ENCODE measurements at places on chromosomes 6 and 20.

GRCh38 chr6:140041056-140041455, 666.6 kb upstream of the CITED2 start:
- DNase-seq = no peak

- no peak for DNase-seq
Observed at GRCh38 chr6:82917346-82918064, 148.1 kb downstream of the UBE3D start.

GRCh38 chr6:18388942-18389341, 1.8 kb downstream of the RNF144B start:
- no peak for DNase-seq

DNA sequence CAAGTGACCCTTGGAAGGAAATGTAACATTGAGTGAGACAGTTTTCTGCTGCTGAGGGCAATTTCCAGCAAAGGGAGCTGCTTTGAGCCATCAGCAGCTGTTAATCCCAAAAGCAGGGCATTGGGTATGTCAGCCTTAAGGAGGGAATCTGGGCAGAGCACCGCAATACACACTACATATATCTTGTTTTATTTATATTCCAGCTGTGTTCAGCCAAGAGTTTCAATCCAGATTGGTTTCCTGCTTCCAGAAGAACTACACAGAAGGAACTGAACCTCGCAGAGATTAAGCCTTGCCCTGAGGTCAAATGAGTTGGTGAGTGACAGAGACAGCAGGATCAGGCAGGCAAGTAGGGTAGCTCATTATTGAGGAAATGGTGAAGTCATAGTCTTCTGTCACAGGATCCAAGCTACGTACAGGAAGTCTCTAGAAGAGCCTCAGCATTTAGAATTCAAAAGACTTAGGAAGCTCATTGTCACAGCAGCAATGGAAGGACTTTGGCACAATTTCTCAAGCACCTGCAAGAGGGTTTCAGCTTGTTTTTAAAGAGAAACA, 109.9 kb upstream of the HEY2 start:
- no peak for DNase-seq

GRCh38 chr6:84135291-84135690, 92.2 kb downstream of the CEP162 start:
- DNase-seq = no peak

DNA sequence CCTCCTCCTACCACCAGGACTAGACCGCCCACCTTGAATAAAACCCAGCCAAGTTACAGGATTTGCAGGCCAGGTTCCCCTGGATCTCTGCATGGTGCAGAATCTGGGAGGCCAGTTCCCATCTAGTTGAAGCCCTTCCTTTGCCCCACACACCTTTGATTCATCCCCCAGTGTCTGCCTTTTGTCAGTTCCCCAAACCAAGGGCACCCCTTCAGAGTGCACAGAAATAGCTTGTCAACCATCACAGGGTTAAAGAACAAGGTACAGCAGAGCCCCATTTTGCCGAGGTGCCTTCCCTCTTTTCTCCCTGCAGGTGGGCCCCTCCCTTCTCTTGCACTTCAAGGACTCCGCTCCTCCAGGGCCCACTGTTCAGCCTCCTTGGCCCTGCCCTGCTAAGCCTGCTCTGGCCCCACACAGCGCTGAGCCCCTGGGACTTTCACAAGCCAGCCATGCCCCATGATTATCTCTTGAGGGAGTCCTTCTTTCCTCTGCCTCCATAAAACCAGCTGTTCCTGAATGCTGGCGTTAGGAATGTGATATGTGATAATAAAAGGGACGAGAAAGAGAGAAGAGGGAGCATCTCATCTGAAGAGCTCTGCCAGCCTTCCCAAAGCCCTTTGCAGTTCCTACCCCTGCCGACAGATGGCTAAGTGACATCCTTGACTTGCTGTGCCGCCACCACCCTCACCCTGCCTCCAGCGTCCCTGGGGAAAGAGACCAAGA, 280.3 kb downstream of the CDC5L start:
- DNase-seq = no peak

GRCh38 chr20:703006-703405, 27.4 kb upstream of the SCRT2 start:
- no peak for DNase-seq

DNA sequence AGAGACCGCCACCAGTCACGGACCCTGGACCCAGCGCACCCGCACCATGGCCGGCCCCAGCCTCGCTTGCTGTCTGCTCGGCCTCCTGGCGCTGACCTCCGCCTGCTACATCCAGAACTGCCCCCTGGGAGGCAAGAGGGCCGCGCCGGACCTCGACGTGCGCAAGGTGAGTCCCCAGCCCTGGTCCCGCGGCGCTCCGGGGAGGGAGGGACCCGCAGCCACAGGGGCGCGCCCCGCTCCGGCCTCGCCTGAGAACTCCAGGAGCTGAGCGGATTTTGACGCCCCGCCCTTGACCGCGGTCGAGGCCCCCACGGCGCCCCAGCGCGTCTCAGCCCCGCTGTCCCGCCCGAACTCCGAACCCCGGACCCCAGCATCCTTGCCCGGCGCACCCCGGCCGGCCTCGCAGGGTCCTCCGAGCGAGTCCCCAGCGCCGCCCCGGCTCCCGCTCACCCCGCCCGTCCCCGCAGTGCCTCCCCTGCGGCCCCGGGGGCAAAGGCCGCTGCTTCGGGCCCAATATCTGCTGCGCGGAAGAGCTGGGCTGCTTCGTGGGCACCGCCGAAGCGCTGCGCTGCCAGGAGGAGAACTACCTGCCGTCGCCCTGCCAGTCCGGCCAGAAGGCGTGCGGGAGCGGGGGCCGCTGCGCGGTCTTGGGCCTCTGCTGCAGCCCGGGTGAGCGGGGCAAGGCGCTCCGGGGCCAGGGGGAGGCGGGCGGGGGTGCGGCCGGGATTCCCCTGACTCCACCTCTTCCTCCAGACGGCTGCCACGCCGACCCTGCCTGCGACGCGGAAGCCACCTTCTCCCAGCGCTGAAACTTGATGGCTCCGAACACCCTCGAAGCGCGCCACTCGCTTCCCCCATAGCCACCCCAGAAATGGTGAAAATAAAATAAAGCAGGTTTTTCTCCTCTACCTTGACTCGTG, at the start of gene OXT:
Gene OXT, plus strand, starts transcription at position 11 of the 920 bp plus-strand sequence. Its CDS starts 36 bp downstream, at position 47.
- no peak for DNase-seq

DNA sequence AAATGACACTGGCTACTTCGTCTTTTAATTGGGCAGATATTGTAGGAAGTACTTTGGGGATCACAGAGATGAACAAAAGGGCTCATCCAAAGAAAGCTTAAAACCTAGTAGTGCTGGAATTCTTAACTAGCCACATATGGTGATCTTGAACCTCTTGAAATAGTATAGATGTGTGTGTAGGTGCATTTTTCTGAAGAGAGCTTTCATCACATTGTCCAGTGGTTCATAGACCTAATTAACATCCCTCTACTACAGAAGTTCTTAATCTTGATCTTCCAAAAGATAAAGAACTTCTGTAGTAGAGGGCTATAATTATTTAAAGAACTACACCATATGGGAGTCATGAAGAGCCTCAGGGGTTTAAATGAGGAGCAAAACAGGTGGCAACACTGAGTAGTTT, 2.3 kb upstream of the PRIM2 start:
- DNase-seq = no peak

GRCh38 chr6:11333132-11333849, 100.8 kb upstream of the NEDD9 start:
- DNase-seq = no peak

- no peak for DNase-seq
Observed at GRCh38 chr6:17884498-17885478, 102.6 kb downstream of the KIF13A start.

DNA sequence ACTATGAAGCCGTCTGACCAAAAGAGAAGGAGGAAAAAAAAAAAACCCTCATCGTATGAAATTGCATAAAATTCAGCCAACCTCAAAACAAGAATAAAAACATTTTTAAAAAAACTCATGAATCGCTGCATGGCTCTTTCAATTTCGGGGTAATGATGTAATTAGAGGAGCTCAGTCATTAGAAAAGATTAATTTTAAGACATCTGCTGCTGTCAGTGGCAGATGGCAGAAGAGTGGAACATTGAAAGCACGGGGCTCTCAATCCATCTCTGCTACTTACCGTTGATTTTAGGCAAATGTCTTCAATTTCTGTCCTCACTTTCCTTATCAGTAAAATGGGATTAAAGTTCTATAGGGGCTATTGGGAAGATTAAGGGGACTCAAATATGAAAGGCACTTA, 79.1 kb downstream of the EYA2 start:
- no peak for DNase-seq

DNA sequence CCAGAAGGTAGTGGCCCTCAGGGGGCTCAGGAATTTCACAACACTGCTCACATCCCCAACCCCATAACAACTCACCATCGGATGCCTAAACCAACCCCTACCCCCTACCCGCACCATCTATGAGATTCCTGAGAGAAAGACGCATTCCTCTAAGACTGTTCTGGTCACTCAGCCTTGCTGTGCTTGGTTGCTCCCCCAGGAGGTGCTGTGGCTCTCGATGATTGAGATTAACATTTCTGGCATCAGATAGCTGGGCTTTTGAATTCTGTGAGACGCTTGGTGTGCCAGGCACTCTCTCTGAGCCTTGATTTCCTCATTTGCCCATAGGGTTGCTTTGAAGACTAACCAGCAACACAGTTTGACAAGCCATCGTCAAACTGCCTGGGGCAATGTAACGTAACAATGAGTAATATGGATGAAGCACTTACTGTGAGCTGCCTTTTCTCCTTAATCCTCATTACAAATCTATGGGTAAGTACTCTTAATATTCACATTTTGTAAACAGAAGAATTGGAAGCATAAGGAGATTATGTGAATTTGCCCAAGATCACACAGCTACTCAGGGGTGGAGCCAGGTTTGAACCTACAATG, 978 bp downstream of the WFDC6 start:
- DNase-seq = no peak

DNA sequence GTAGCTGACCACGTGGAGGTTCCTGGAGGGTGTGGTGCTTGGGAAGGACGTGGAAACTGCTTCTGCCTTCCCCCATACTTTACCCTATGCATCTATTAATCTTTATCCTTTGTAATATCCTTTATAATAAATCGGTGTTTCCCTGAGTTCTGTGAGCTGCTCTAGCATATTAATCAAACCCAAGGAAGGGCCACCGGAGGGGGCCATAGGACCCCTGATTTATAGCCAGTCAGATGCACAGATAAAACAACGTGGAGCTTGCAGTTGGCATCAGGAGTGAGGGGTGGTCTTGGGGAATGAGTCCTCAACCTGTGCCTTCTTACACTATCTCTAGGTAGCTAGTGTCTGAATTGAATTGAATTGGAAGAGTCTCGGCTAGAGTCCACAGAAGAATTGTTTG, 36.5 kb upstream of the TFAP2A start:
- DNase-seq = no peak

- no peak for DNase-seq
Observed at GRCh38 chr6:129215916-129216520, 333.1 kb downstream of the LAMA2 start.

GRCh38 chr6:45426251-45426650, 48.5 kb upstream of the SUPT3H start:
- no peak for DNase-seq

DNA sequence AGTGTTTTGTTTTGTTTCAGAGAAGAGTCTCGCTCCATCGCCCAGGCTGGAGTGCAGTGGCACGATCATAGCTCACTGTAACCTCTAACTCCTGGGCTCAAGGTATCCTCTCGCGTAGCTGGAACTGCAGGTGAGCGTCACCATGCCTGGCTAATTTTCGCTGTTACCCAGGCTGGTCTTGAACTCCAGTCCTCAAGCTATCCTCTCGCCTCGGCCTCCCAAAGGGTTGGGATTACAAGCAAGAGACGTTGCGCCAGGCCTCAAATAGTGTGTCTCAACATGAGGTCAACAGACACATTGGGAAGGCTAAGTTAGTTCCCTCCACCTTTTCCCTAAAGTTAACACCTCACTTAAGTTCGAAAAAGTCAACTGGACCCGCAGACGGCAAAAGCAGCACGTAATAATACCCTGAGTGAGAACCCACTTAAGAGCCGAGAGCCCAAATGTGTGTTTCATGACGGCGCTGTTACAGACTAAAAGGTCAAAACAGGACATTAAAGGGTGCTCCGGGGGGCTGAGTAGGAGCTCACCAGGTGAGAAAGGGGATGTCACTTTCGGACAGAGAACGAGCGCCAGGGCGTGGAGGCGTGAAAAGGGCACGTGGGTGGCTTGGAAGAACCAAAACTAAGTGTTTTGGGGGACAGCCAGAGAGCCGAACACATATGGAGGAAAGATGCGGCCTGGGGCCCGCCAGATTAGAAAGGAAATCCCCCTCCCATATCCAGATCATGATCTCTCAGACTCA, 499 bp downstream of the TTI1 start:
- no peak for DNase-seq

GRCh38 chr6:131832363-131832762, 24.5 kb downstream of the ENPP1 start:
- DNase-seq = no peak

GRCh38 chr6:136775548-136775947, 16.7 kb downstream of the MAP3K5 start:
- DNase-seq = no peak

- DNase-seq = no peak
Observed at GRCh38 chr6:158396136-158396535, 83.9 kb downstream of the TULP4 start.
